ENCODE measurements at places on chromosomes 3 and 15.

GRCh38 chr3:151404316-151404715 lies 19.8 kb upstream of the P2RY12 start:
- DNase-seq: no peak
- no peak overlapping the region for H3K27ac ChIP-seq
- H3K27me3 ChIP-seq: no peaks in the 10 kb centered on the region
- no peaks in the 10 kb centered on the region for H3K4me1 ChIP-seq

DNA sequence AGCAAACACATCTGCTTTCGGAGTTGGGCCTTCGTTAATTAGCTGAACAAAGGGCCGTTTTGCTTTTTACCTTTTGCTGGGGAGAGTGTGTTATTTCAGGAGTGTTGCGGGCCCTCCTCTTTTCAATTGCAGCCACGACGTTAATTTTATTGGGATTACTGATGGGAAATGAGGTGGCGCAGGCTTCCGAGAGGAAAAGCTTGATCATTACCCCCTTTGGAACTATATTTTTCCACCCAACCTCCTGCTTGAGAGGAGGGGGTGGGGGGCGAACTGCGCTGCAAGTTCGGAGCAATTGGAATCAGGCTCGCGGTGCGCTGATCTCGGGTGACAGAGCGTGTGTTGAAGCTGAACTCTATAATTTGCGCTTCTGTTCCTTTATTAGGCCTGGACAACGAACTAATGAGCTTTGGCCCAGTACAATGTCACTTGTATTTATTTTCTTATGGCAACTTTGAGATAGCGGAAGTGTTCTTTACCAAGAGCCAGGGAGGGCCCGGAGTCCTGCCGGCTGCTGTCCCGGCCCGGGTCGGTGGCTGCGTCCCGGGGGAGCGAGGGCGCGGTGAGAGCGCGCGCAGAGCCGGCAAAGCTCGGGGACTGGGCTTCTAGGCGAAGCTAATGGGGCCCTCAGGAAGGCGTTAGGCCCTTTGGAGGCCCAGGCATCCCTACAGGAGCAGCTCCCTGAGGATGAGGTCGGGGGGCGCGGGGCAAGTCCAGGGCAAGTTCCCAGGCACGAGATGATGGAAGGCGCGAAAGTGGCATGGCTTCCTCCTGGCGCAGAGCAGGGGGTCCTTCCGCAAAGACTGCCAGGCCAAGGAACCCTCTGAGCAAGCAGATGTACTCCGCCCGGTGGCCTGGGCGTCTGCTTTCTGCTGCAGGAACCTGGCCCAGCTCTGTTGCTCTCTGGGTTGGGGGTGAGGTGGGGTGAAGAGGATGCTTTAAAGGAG lies 12.9 kb downstream of the NR2F2 start:
- no peaks in the 10 kb centered on the region for H3K36me3 ChIP-seq
- peaks cover 47% of the 10 kb centered on the region for H3K27me3 ChIP-seq
- no peak overlapping the region for H3K27ac ChIP-seq
- H3K4me3 ChIP-seq: peak overlapping the region; percentile 53
- H3K4me1 ChIP-seq: peaks cover 15% of the 10 kb centered on the region
- DNase-seq: no peak

GRCh38 chr3:156433910-156434309 lies 121.0 kb downstream of the SSR3 start:
- H3K4me3 ChIP-seq: no peak overlapping the region
- H3K4me1 ChIP-seq: peaks cover 22% of the 10 kb centered on the region
- DNase-seq: no peak
- H3K27me3 ChIP-seq: peaks cover 2% of the 10 kb centered on the region

DNA sequence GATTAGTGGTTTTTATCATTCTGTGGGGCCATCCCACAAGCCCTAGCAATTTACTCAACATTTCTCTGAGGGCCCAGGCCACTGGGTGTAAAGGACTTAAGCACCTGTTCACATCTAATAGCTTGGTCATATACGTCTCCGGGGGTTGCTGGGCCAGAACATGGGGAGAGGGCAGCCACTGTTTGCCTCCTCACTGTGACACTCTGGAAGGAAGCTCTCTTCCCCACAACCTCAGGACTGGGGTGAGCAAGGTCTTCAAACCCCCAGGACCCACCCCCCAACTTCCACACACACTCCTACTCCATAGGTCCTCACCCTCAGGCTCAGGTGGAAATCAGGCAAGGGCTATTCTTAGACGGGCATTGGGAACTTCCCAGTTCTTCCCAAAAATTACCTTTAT lies 28.9 kb downstream of the C3orf20 start:
- no peak for DNase-seq
- no peak overlapping the region for H3K4me3 ChIP-seq
- no peak overlapping the region for H3K27ac ChIP-seq
- H3K4me1 ChIP-seq: no peaks in the 10 kb centered on the region
- H3K36me3 ChIP-seq: no peaks in the 10 kb centered on the region

- no peaks in the 10 kb centered on the region for H3K36me3 ChIP-seq
- H3K4me3 ChIP-seq: no peak overlapping the region
- H3K27ac ChIP-seq: no peak overlapping the region
- no peaks in the 10 kb centered on the region for H3K4me1 ChIP-seq
Observed at GRCh38 chr3:27387625-27388024, 18.4 kb upstream of the NEK10 start.

- DNase-seq: no peak
- no peaks in the 10 kb centered on the region for H3K36me3 ChIP-seq
- no peak overlapping the region for H3K4me3 ChIP-seq
- no peak overlapping the region for H3K27ac ChIP-seq
Observed at GRCh38 chr3:62100282-62100989, 272.9 kb downstream of the FEZF2 start.

DNA sequence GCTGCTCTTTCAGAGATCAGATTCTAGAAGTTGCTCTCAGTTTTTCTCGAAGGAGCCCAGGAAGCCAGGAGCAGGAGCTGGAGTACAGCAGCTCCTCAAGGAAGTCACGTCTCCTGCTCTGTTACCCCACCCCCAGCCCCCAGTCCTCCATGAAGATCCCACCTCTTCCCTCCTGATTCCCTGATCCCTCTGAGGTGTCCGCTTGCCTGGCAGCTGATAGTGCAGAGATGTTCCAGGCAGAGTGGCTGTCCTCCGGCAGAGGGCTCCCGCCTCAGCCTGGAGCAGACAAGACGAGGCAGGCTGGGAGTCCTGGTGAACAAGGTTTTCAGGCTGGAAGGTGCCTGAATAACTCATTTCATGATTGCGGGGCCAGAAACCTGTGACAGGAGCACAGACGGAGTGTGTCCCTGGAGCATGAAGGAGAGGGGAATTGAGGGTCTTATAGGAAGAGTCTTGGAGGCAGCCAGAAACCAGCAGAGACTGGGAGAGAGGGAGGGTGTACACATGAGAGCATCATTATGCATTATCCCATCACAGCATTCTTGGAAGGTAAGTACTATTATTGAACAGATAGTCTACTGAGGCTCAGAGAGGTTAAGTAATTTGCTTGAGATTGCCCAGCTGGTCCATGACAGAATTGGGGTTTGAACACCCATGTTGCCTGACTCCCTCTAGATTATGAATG lies 1.2 kb downstream of the HRH1 start:
- H3K36me3 ChIP-seq: no peaks in the 10 kb centered on the region
- H3K27ac ChIP-seq: no peak overlapping the region
- DNase-seq: peak; percentile 76

DNA sequence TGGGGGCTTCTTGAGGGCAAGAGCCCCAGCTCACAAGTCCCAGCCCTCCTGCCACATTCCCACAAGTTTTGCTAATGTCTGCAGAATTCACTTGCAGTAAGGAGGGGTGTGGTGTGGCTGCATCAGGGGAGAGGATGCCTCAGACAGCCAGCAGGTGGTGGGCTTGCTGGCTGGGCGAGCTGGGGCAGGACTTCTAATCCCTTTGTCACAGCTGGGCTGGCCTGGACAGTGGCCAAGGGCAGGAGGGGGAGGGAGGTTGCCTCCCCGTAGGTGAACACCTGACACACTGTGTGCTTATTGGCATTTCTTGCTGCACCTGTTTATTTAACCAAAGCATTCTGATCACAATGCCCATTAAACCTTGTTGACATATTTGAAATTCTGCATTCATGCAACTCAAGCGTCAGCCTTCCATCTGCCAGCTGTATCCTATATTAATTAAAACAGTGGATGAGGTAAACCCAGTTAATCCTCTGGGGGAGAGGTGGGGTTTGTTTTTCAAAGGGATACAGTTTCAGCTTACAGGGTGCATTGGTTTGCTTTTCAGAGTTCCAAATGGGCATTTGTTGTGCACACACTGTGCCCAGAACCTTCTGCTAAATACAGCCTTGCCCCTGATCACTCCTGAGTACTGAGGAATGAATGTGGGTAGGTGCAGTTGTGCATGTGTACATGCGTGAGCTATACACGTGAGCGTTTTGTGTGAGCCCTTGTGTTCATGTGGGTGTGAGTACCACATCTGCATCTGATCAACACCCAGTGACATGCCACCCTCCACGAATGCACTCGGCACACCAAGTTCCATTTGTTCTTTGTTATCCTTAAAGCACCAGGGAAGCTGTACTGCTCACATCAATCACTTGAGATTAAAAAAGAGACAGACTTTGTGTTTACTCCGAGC lies 268.7 kb downstream of the XXYLT1 start:
- H3K27ac ChIP-seq: peak overlapping the region; percentile 49
- DNase-seq: peak; percentile 73
- peaks cover 23% of the 10 kb centered on the region for H3K4me1 ChIP-seq
- H3K27me3 ChIP-seq: peaks cover 6% of the 10 kb centered on the region
- H3K4me3 ChIP-seq: no peak overlapping the region
- H3K36me3 ChIP-seq: no peaks in the 10 kb centered on the region

- no peak overlapping the region for H3K4me3 ChIP-seq
- peaks cover 3% of the 10 kb centered on the region for H3K27me3 ChIP-seq
- H3K4me1 ChIP-seq: peaks cover 36% of the 10 kb centered on the region
- DNase-seq: peak; percentile 63
Observed at GRCh38 chr15:73691396-73691795, 7.2 kb downstream of the CD276 start.

GRCh38 chr15:66017792-66018487 lies 148.6 kb downstream of the RAB11A start:
- H3K4me3 ChIP-seq: no peak overlapping the region
- DNase-seq: no peak
- H3K27me3 ChIP-seq: peaks cover 6% of the 10 kb centered on the region

- no peak overlapping the region for H3K27ac ChIP-seq
- peaks cover 2% of the 10 kb centered on the region for H3K27me3 ChIP-seq
- DNase-seq: no peak
- H3K36me3 ChIP-seq: peaks cover 7% of the 10 kb centered on the region
Observed at GRCh38 chr3:193270451-193270850, 29.4 kb downstream of the PLAAT1 start.

DNA sequence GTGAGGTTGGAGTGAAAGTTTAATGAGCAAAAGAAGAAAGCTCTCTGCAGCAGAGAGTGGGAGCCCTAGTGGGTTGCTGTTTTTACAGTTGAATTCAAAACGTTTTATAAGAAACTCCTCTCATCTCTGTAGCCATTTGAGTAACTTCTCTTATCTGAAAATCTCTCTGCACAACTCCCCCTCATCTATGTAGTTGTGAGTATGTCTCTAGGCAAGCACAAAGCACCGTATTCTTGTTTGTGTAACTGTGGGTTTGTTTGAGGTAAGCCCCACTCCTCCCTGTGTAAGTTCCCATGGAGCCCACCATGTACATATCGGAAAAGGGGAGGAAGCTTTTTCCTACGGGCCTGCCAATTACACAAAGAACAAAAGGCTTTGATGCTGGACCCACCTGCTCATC lies 56.5 kb upstream of the GOLGA6L2 start:
- DNase-seq: no peak
- H3K27me3 ChIP-seq: peaks cover 3% of the 10 kb centered on the region
- H3K4me3 ChIP-seq: no peak overlapping the region
- no peak overlapping the region for H3K27ac ChIP-seq
